Stimulated activated CD8-positive, alpha-beta memory T cell treated with anti-CD3 and anti-CD28 coated beads, Interleukin-15, amount 100 ng/mL, for 24 hours (primary cell): ENCODE measurements at places on chromosomes 2 and 18.

- no peak for DNase-seq
These were observed 112.8 kb downstream of the CDC42EP3 start for GRCh38 chr2:37558623-37559022.

DNA sequence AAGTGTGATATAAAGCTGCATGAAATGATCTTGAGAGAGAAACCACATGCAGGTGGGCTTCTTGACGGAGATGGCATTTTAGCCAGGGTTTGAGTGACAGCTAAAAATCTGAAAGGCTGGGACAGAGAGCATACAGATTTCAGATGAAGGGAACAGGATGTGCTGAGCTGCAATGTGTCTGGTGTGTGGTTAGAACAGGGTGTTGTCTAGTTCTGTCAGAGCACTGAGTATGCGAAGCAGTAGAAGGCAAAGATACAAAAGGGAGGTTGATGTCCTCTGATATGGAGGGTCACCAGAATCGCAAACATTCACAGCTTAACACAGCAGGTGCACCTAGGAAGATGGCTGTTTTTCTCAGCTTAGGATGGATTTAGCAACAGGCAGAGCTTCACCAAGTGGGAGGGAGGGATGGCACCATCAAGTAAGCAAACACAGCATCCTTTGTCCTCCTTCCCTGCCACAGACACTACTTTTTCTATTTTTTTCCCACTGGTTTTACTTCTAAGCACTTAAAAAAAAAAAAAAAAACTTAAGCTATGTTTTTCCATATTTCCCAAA is 182.5 kb downstream of the TMX3 start:
- no peak for DNase-seq

GRCh38 chr18:30510882-30511281 is 531.7 kb downstream of the DSC3 start:
- no peak for DNase-seq

DNA sequence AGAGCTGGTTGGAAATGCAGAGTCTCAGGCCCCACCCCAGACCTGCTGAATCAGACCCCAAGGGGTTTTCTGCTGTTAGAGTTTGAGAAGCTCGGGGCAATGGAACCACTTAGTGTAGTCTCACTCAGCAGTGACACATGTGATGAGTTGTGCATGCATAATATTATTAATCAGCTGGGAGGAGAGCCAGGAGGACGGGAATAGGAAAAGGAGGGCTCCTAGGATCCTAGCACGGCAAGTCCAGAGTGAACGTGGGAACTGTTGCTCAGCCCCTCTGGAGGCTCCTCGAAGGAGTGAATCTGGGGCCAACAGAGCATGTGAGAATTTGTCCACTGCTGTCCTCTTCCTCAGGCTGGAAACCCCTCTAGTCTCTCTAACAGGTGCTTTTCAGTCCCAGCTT is 87.1 kb downstream of the HS1BP3 start:
- DNase-seq = no peak

DNA sequence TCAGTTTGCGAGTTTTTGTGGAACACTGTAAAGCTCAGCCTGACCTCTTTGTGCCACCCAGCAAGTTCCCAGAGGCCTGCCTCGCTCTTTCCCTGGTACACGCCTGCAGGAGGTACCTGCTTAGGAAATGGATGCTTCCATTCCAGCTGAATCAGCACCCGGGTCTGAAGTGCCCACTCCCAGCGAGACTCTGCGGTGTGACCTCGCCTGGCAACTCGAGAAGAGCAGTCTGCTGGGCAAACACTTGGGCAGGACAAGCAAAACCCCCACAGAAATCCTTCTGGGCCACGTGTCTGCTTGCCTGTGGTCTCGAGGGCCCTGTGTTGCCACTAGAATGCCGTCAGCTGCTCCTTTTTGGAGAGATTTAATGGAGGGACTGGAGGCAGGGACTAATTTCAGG is 127.6 kb downstream of the MAPK4 start:
- DNase-seq = no peak

GRCh38 chr18:28152754-28153153 is 24.2 kb downstream of the CDH2 start:
- DNase-seq = no peak

- DNase-seq = no peak
These were observed 67.5 kb upstream of the RGPD5 start for GRCh38 chr2:109726379-109727270.

- DNase-seq = no peak
These were observed 127.6 kb downstream of the QPCT start for GRCh38 chr2:37471994-37472393.

DNA sequence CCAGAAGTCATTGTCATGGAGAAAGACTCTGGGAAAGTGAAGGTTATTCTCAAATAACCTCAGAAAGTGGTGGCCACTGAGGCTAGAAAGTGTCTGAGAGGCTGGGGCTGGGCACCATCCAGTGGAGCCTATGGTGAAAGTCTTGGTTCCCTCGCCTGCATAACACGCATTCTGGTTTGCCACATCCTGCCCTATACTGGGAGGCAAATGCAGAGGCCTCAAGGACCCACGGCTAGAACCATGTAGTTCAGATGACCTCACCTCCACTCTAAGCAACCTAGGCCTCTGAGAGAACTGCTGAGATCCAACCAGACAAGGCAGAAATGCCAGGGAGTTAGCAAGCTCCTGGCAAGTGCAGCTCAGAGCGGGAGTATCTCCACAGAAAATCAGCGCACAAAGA is 5.1 kb downstream of the ITGB6 start:
- no peak for DNase-seq

GRCh38 chr2:205808486-205809121 is 126.3 kb downstream of the NRP2 start:
- DNase-seq = no peak

GRCh38 chr2:37871456-37872191 is 53.5 kb upstream of the RMDN2 start:
- no peak for DNase-seq
